CD4-positive, alpha-beta T cell treated with Interleukin-21 for 1 hour (primary cell): ENCODE measurements at places on chromosomes 7 and 10.

DNA sequence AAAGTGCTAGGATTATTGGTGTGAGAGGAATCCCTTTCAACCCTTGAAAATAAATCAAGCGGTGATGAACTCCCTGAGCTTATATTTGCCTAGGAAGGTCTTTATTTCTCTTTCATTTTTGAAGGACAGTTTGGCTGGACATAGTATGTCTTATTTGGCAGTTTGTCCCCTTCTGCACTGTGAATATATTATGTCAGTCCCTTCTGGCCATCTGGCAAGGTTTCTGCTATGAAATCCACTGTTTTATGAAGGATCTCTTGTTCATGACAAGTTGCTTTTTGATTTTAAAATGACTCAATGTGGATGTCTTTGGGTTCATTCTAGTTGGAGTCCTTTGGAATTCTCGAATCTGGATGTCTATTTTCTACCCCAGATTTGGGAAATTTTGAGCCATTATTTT lies 21.7 kb upstream of the MCM10 start:
- no peak for DNase-seq

DNA sequence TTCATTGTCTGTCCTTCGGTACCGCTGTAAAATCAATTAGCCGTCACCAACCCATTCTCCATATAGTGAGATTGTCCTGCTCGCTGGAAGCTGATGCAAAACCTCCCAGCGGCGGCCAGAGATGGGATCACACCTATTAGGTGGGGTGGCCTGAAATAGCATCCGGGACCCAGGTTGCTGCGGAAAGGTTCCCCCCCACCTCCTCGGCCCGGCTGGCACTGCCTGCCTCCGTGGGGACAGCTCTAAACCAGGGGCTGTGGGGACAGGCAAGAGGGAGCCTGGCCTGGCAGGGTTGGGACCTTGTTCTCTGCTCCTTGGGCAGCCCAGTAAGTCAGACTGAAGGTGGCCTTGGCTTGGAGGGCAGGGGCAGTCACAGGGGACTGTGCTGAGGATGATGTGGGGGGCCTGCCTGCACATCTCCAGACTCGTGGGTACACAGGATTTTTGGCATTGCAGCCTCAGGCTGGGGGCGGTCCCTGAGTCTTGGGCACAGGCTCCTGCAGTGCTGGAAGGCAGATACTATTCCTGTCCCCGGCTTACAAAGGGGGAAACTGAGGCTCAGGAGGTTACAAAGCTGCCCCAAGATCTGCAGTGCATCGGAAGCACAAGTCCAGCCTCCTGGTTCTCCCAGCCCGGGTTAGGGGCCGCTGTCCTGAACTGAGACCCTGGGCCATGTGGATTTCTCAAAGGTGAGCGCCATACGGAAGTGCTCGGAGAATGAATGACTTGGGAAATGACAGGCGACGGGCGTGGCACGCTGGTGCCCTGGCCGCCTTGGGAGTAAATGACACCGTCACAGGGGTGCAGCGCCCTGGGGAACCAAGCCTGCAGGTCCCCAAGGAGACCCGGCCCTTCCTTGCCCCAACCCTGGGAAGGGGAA lies 65.6 kb downstream of the UNCX start:
- no peak for DNase-seq

DNA sequence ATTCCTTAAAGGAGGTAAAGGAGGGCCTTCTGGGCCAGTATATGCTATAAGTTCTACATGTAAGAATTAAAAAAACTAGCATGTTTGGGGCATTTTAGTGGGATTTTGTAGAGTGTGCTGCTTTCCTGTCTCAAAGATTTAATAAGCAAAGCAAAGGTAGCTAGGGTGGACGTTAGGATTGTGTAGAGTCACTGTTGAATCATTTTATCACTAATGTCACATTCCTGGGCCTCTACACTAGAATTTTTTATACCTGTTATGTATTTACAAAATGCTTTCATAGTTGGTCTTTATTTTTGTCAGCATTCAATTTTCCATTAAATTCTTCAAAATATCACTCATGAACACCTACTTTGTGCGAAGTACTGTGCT lies 139.4 kb upstream of the PHYHIPL start:
- no peak for DNase-seq

- no peak for DNase-seq
Measured at GRCh38 chr7:37110660-37111424, 337.8 kb downstream of the ELMO1 start.

DNA sequence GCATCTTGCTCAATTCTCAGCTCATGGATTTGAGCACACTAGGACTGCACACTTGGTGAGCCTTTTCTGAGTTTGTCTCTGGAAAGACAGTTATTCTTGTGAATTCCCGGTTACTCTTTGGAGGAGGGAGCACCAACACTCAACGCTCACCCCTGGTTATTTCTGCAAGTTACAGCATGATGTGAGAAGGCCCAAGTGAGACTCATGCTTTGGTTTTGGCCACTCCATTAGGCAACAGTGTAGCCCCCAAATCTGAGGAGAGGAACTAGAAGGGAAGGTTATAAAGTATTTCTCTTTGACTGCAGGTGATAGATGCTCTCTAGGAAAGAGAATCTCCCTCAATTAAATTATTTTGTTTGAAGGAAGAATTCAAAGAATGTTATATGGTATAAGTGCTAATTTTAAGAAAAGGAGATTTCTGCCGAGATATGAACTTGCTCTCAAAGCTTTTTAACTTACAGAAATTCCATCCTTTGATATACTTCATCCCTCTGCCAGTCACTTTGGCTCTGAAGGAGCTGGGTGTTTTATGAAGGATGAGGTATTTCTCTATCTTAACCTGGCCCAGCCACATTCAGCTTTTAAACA lies 183.4 kb downstream of the WNT2 start:
- DNase-seq = no peak

- no peak for DNase-seq
Measured at GRCh38 chr7:16021851-16022250, 335.4 kb upstream of the MEOX2 start.

GRCh38 chr7:130136579-130137167 lies 66.3 kb downstream of the KLHDC10 start:
- no peak for DNase-seq
